Stimulated activated naive CD4-positive, alpha-beta T cell treated with Interleukin-2 at 50 U/mL for 16 hours (primary cell): ENCODE measurements at places on chromosomes 1 and 21.

DNA sequence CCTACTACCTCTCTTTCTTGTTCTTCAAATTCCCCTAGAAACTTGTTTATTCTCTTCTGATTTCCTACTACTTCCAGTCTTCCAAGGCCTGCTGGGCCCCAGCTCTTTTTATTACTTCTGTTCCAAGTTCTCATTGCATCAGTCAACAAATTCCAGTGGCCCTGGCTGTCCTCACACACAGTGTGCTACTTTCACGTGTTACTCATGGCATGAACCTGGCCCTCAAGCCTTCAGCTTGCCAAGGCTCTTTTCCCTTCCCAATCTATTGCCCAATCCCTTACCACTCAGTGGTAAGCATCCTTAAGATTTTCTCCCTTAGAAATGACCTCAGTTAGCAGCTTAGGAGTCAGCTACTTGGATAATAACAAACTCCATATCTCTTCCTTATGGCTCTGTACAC is 613.5 kb downstream of the LMO4 start:
- DNase-seq, result no peak

GRCh38 chr1:2073382-2074230 is 23.4 kb downstream of the PRKCZ start:
- no peak for DNase-seq

GRCh38 chr21:45590726-45591618 is 48.7 kb upstream of the SLC19A1 start:
- peak; percentile 62 for DNase-seq

DNA sequence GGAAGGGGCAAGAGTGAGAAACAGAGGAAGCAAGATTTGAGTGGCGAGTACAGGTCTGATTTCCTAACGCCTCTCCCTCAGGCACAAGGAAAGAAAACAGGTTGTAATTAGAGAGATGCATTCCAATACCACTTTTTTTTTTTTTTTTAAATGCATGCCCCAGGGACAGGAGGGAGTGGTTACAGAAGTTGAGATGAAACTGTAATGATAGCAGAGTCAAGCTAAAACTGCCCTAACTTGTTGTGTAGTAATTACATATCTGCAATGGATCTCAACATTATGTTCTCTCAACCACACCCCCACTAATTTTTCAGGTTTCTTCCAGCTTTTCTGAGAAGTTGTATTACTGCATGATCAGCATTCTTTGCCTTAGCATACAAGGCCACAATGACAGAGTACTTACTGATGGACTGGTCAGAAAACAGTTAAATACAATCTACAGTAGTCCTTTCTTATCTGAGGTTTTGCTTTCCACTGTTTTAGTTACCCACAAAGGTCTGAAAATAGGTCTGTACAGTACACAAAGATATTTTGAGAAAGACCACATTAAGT is 5.5 kb downstream of the ETV3 start:
- DNase-seq, result no peak

DNA sequence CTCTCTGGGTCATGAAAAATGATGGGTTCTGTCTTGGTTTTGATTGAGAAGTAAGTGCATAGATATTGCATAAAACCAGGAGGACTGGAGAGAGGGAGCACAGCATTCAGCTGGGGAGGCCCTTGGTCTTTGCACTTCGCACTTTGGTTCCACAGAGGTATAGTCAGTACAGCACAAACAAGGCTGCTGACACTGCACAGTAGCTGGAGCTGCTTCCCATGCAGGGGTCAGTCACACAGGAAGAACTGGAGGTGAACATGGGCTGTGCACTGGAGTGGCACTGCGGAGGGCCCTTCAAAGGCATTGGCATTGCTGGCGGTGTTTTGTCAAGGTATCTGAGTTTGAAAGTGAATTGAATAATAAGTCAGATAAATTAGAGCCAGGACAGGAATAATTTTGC is 4.5 kb upstream of the LCE2D start:
- no peak for DNase-seq

GRCh38 chr1:28646040-28646439 is 2.4 kb upstream of the RNU11 start:
- no peak for DNase-seq

GRCh38 chr1:94434365-94435045 is 16.3 kb downstream of the ABCD3 start:
- DNase-seq, result no peak

GRCh38 chr1:10179406-10180091 is 30.8 kb upstream of the KIF1B start:
- no peak for DNase-seq

- no peak for DNase-seq
These were observed 4.6 kb upstream of the SMG7 start for GRCh38 chr1:183467687-183468086.

GRCh38 chr1:152348447-152348846 is 11.4 kb downstream of the FLG2 start:
- DNase-seq, result no peak

DNA sequence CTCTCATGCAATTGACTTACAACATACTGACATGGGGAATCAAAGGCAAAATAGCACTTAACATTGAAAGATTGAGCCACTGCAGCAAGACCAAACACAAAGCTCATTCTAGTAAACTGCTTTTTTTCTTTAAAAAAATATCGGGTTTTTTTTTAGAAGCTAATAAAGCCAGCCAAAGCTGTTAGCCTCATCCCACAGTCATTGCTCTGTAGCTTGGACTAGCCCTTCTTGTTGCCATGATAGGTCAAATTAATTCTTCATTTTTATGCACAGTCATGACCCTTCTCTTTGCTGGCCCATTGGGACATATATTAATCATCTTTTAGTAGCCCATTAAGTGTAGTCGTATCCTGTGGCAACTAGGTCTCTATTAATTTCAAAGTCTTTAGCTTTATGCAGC is 231.3 kb downstream of the ADGRL2 start:
- no peak for DNase-seq

GRCh38 chr1:86970938-86971337 is 56.5 kb downstream of the HS2ST1 start:
- no peak for DNase-seq

- DNase-seq, result no peak
These were observed 9.2 kb downstream of the ZNF496 start for GRCh38 chr1:247322442-247322841.

- DNase-seq, result no peak
These were observed 2.7 kb upstream of the STX12 start for GRCh38 chr1:27770293-27770830.

DNA sequence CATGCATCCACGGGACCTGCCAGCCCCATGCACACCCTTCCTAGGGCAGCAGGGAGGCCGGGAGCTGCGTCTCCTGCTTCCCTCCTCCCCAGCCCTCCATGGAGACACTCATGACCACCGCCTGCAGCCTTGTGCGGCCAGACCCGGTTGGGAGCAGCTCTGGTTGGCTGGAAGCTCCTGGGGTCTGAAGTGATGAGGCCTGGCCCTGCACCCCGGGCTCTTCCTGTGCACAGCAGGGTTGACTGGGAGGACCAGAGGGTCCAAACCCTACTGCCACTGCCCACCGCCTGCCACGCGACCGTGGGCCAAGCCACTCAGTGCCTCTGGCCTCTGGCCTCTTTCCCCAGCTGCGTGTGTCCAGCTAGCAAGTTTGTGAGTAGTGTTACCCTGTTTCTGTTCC is 111.1 kb upstream of the COL6A1 start:
- no peak for DNase-seq

DNA sequence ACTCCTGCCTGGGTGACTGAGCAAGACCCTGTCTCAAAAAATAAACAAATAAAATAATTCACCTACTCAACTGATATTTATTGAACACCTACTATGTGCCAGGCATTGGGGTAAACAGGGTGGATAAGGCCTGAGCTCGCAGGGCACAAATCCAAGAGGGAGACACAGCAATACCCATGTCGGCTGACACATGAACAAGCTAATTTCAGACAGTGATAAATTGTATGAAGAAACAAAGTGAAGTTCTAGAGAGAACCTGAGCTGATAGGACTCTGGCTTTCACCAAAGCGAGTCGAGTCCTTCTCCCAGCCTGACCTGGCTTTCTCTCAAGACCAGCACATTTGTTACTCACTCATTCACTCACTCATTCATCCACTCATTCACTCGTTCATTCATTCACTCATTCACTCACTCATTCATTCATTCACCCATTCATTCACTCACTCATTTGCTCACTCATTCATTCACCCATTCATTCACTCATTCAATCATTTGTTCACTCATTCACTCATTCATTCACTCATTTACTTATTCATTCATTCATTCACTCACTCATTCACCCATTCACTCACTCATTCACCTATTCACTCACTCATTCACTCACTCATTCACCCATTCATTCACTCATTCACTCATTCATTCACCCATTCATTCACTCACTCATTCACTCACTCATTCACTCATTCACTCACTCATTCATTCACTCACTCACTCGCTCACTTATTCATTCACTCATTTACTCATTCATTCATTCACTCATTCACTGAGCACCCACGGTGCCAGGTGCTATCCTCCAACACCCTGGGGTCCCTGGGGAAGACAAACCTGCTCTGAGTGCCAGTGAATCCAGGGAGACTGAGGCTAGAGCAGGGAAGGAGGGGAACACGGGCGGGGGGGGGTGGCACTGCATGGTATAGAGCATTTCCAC is 37.4 kb upstream of the CASZ1 start:
- no peak for DNase-seq

GRCh38 chr1:157177733-157178394 is 39.7 kb upstream of the ETV3 start:
- DNase-seq, result no peak

DNA sequence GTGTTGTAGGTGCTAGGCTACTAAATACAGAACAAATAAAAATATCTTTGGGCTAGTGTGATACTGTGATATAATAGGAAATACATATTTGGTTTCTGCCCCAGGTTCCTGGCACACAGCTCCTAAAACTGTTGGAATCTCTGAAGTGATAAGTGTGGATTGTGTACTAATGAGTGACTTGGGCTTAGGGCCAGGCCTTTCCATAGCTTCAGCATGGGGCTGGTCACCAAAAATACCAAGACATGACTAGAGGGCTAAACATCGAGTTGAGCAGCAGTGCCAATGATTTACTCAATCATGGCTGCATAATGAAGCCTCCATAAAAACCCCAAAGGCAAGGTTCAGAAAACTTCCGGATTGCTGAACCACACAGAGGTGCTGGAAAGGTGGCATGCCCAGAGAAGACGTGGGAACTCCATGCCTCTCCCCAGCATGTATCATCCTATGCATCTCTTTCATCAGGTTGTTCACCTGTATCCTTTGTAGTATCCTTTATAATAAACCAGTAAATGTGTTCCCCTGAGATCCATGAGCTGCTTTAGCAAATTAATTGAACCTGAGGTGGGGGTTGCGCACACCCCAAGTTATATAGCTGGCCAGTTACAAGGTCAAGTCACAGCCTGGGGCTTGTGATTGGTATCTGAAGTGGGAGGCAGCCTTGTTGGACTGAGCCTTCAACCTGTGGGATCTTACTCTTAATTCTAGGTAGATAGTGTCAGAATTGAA is 51.6 kb downstream of the ZMYM4 start:
- DNase-seq, result no peak

DNA sequence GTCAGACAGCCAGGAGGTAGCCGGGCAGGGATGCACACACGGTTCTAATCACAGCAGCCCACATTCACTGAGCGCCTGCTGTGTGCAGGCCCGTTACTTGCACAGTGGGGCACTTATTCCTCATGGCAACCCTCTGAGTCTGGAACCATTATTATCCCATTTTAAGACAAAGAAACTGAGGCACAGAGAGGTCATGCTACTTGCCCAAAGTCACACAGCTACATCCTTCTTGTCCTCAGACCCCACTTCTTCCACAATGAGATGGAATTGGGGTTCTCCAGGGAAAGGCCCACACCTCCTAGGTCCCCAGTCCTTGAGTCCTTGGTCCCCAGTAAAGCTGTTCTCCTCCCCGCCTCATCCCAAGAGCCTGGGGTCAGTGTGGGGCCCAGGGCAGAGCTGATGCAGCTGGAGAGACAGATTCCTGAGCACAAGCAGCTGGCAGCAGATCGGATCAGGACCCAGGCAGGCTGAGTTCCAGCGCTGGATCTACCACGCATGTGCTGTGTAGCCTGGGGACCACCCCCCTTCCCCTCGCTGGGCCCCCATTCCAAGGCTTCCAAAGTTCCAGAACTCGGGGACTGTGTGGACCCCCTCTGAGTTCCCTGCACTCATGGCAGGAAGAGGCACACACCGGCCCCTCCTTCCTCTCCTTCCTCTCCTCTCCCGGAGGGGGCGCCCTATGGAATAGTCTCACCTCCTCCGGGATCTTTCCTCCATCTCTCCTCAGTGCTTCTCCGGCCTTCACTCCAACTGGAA is 393.4 kb downstream of the MATN1 start:
- no peak for DNase-seq

DNA sequence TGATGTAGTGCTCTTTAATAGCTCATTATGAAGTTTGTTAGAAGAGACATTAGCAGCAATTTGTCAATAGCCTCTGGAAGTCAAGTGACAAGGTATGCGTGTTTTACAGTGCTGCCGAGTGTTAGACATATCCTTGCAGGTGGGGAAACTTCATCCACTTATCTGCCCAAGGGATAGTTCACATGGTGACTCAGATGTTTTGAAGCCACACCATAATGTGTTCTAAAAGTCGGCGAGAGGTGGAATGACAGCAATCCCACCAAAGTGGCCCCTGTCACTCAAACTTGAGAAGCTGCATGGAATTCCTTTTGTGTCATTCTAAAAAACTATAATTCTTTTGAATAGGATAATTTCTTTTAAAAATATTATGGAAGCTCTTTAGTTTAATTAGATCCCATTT is 98.1 kb downstream of the RUNX1 start:
- no peak for DNase-seq

- DNase-seq, result no peak
These were observed 269.7 kb downstream of the DYRK1A start for GRCh38 chr21:37636152-37636860.

DNA sequence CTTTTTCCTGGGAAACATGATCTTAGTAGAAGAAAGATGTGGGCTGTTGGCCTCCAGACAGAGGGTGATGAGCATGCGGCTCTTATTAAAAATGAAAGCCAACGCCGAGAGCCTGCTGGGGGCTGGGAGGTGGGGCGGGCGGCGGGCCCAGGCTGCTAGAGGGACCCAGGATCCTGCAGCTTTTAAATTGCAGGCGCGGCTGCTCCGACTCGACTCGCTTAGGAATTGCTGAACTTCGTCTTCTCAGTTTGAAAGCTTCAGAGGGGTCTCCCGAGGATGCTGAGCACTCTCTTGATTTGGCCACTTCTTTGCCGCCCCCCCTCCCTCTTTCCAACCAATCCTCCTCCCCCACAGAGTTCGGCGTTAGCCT is 1.2 kb downstream of the AGPAT3 start:
- peak; percentile 50 for DNase-seq
